ENCODE measurements at places on chromosomes 1 and 21.
A peak's percentile ranks its signal among the peaks of the same experiment; 100 is the strongest.

- no peak for DNase-seq
These were observed 402.2 kb downstream of the SMYD3 start for GRCh38 chr1:246104927-246105326.

DNA sequence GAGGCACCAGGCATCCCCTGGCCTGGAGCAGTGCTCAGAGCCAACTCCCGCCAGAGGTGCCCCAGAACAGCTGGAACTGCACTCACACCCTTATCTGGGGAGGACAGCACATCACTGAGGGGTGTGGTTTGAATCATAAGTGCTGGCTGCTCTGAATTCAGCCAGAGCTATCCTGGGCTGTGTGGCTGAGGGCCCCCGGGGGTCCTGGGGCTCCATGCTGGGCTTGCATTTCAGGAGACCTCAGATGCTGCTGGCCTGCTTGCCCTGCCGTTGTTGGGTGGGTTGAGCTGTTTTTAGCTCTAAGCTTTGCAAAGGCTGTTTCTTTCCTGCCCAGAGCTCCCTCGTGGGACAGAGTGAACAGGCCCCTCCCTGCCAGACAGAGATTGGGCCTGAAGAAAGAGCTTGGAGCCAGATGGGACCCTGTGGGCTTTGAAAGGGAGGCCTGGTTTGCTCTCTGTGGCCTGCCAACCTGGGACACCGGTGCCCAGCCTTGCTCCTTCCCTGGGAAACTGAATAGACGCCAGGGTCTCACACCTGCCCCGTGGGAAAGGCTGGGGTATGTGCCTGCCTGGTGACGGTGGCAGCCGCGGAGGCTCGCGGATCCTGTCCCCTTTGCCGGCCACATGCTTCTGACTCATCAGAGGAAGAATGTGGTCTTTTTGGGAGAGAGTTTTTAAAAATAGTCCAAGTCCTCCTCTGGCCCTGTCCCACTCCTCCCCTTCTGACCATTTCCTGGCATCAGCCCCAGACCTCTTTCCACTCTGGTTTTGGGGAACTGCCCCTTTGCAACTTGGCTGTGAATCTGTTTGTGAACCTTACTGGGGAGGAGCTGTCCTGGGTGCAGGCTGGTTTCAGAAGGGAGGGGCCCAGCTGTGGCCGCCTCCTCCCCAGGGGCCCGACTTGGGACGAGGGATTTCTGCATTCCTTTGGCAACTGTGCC lies 30.0 kb downstream of the ARHGEF10L start:
- no peak for DNase-seq

DNA sequence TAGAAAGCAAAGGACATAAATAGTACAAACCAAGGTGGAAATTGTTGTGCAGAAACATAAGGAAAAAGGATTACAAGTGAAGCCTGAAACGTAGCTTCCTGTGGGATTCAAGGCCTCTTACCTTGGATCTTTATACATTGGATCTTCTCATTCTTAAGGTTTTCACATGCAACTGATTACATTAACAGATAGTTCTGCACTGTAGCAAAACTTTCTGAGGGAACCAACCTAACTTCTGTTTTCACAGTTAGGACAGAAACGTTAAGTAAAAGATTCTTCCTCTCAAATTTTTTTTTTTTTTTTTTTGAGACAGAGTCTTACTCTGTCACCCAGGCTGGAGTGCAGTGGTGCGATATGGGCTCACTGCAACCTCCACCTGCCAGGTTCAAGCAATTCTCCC lies 7.8 kb upstream of the TM2D1 start:
- no peak for DNase-seq

GRCh38 chr1:184827600-184828368 lies 73.1 kb upstream of the EDEM3 start:
- DNase-seq: no peak

GRCh38 chr1:211892577-211892976 lies 62.0 kb upstream of the LPGAT1 start:
- no peak for DNase-seq

DNA sequence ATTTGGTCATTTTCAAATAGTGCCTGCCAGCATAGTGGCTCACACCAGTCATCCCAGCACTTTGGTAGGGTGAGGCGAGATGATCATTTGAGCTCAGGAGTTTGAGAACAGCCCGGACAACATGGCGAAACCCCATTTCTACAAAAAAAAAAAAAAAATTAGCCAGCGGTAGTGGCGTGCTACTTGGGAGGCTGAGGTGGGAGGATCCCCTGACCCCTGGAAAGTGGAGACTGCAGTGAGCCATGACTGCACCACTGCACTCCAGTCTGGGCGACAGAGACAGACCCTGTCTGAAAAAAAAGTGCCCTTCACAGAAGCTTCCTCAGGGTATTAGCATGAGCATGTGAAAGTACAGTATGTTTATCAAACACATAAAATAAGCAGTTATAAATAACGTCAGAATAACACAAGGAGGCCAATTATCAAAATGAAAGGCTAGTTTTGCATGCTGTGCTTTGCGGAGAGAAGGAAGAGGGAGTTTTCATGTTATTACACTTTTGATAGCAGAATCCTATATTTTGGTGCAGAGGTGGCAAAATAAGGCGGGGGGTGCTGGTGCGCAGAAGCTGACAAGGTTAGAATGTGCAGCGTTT lies 781 bp upstream of the METTL13 start:
- no peak for DNase-seq

DNA sequence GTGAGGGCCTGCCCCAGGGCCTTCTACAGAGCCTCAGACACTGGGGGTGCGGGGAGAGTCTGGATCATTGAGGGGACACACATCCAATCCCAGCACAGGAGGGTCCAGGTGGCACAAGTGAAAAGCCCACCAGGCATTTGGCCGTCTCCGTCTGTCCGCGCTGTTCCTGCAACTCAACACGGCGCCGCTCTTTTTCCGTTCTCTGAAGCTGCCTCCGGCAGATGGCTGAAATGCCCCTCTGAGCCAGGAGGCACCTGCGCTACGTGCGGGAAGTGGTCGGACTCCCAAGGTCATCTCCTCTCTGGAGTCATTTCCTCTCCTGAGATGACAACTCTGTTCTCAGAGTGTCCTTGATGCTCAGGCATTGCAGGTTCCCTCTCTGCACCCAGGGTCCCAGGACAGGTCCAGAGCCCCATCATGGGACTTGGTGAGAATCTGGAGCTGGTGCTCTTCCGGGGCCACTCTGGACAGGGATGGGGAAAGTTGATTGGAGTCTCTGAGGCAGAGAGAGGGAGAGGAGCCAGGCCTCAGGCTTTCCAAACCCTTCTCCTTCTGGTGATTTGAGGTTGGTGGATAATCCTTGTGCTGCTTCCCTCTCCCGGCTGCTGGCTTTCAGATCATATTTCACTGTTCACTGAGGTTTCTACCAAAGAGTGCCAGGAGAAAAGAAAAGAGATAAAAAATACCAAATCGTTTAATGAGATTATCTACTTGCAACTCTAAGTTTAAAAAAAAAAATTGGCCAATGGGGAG lies 14.0 kb upstream of the MIXL1 start:
- no peak for DNase-seq

DNA sequence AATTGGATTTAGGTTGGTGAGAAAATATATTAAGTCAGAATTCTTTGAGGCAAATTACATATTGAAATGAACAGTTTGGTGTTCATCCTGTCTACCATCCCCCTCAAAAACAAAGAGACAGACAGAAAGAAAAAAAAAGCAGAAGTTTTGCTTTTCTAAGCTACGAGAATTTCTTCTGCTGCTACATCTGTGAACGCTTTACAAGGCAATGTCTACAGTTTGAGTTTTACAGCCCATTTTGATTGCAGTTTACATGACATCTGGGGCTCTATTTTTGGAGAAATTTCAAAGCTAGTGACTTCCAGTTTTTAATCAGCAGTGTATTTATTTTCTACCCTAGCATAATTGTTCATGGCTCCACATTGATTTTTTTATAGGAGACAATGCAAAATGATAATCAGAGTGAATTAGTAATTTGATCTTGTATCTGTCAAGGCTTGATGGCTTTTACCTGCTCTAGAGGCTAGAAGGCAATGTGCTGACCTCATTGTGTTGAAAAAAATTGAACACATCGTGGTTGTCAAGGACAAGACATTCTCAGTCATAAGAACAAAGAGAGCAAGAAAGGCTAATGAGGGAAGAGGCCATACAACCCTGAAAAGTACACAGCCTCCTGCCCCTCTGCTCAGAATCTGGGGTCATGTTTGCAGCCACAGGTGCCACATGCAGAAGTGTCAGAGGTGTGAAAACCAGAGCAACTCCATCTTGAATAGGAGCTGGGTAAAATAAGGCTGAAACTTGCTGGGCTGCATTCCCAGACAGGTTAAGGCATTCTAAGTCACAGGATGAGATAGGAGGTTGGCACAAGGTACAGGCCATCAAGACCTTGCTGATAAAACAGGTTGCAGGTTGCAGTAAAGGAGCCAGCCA lies 201.0 kb upstream of the CAMK1G start:
- DNase-seq: no peak

DNA sequence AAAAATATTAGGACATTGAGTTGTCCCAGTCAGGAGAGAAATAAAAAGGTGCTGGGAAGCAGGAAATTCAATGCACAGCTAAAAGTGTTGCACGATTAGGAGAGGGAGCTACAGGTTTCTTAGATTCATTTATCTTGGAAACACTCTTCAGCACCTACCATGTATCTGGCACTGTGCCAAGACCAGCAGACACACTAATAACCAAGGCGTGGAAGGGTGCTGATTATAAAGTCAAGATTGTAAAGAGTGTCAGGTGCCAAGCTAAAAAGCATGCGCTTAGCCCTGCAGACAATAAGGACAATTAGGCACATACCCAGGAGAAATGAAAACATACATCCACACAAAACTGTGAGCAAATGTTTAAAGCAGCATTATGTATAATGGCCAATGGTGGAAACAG lies 129.9 kb downstream of the DSCAM start:
- no peak for DNase-seq

DNA sequence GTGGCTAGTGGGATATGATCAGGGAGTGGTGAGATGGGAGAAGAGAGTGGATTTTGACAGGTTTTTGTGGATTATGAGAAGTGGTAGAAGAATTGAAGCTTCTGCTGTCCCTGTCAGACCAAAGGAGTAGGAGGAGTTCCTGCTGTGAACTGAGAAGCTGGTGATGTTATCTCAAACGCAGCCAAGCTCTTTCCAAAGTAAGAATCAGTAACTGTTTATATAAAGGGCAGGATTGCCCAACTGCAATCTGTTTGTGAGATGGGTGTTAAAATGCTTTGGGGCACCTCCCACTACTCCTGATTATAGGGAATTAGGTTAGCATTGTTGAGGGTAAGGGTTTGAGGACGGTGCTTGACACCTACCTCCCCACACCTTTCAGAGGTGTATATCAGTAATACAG lies 60.5 kb upstream of the USP25 start:
- no peak for DNase-seq

DNA sequence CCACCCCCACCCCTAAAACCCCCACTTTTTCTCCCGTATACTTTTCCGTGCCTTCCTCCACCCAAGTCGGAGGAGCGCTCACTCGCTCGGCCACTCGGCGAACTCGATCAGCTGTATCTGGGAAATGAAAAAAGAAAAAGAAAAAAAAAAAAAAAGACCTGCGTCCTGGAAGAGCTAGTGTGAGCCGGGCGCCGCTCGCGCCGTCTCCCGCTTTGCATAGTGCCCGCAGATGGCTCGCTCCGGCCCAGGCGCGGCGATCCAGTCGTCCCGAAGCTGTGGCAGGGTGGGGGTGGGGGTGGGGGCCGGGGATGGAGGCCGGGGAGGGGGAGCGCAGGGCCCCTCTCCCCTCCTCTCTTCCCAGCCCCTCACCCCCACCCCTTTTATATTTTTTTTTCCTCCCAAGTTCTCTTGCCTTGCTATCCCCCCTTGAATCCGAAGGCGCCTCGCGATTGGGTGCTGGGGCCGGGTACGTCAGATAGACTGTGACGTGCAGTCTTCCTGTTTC lies 299 bp upstream of the PROX1 start:
- DNase-seq: peak; percentile 55

- no peak for DNase-seq
These were observed 51.3 kb downstream of the CLIC4 start for GRCh38 chr1:24796524-24796923.

- DNase-seq: no peak
These were observed 5.4 kb downstream of the KCNA2 start for GRCh38 chr1:110600716-110601115.

- DNase-seq: no peak
These were observed 1004.2 kb downstream of the TTLL7 start for GRCh38 chr1:82994616-82995263.

DNA sequence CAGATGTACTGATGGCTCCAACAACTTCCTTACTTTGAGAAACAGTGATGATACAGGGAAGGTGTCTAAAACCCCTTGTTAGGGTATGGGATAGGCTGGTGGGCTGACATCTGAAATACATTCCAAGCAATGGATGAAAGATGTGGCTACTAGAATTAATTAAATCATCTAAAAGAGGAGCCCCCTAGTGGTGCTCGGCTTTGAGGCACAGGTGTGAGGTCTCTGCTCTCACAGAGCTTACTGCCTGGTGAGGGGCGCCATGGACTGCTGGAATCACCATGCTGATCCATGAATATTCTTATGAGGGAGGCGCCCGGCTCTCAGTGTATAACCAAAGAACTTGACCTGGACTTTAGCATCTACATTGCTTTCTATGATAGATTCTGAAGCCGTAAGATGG lies 48.5 kb downstream of the GNG4 start:
- peak; percentile 8 for DNase-seq

DNA sequence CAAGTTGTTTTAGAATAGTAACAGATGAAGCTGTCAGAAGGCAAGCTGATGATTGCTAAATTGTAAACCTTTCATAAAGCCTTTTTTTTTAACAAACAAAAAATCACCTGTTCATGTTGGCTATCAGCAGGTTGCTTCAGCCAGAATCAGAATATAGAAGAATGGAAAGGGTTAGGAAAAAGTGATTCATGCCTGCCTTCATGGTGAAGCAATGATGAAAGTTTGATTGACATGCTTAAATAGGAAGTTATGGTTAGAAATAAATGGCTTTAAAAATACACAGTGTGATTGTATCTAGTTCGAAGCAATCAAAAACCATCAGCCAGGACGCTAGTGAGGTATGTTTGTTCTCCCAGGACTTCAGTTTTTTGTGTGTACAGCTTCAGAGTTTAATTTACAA lies 37.9 kb downstream of the GABPA start:
- no peak for DNase-seq

All from stimulated activated CD4-positive, alpha-beta T cell treated with anti-CD3 and anti-CD28 coated beads, Interleukin-1b, Interleukin-23, amount 100 ng/mL, for 48 hours (primary cell).